Stimulated activated CD4-positive, alpha-beta T cell treated with anti-CD3 and anti-CD28 coated beads, Interleukin-1b, Interleukin-23, amount 100 ng/mL, for 4 hours (primary cell): ENCODE measurements at places on chromosomes 1 and 21.

DNA sequence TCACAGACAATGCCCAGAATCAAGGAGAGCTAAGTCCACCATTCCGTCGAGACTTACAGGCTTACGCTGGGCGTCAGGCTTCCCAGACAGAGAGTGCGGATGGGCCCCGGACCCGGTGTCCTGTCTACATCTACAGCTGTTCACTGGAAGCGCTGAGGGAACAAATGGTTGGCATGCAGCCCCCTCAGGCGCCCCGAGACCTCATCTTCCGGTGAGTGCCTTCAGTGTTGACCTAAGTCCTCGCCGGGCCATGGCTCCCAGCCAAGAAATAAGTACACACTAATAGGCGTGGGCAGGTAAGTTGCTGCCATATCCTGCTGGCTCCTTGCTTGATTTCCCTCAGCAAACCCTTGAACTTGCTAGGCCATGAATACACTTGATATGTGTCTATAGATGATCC is 26.2 kb downstream of the HYI start:
- no peak for DNase-seq

DNA sequence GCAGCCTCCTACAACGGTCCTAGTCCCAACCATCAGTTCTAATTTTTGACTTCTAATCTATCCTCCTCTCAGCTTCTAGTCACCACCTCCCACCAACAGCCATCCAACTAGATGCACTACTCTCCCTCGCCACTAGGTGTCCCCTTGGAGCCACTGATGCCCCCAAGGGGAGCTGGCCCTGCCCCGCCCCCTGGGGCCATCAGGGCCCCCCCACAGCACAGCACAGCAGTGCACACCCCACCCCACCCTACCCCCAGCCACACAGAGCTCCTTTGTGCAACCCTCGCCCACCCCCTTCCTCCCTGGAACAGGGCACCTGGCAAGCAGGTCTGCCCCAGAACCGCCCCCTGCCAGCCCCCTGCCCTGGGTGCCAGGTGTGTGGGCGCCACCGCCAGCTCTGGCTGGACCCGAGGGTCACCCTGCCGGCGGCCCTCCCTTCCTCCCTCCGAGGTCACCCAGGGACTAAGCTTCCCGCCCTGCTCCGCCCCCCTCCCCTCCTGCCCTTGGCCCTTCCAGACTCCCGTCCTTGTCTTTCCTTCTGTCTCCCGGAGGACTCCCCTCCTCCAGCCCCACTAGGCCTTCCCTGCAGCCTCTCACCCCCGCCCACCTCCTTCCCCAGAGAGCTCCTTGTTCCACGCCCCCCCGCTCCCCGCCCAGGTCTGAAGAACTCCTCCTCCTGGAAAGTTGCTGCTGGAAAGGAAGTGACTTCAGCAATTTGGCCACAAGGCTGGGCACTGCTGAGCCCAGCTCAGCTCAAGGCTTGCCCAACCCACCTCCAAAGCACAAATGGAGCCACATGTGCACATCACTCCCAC is 47.0 kb downstream of the AHDC1 start:
- peak; percentile 58 for DNase-seq

DNA sequence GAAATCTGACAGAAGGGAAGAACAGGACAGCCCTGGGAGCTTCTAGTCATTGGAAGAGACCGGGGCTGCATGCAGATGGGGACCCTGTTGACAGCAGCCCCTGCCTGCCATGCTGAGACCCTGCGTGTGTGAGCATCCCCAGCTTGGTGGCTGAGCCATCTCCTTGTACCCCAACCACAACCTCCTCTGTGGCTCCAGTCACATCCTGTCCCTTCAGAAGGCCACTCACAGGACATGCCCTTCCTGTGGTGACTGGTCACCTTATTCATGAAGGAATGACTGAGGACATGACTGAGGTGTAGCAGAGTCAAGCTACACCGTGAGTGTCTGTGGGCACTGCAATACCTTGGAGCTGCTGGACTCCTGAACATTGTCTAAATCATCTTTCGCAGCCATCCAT is 141.8 kb upstream of the ERRFI1 start:
- no peak for DNase-seq

DNA sequence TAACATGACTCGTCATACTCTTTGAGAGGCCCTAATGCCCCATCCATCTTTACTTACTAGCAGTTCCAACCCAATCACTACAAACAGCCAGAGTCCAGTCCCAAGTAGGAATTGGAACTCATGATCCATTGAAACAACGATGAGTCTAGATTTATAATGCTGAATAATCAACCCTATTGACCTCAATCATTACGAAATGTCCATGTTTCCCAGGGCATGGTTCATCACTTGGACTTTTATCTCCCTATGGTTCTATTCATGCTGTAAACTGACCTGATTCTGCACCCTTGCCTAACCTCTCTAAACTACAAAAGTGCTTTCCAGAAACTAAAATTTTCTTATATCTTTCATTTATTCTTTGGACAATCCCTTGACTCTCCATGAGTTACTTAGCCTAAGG is 840.0 kb upstream of the B3GALT2 start:
- DNase-seq, result no peak

DNA sequence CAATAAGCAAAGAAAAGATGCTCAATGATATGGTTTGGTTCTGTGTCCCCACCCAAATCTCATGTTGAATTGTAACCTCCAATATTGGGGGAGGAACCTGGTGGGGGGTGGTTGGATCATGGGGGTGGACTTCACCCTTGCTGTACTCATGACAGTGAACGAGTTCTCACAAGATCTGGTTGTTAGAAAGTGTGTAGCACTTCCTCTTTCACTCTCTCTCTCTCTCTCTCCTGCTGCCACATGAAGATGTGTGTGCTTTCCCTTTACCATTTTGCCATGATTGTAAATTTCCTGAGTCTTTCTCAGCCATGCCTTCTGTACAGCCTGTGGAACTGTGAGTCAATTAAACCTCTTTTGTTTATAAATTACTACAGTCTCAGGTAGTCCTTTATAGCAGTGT is 248.4 kb downstream of the HHIPL2 start:
- DNase-seq, result no peak

GRCh38 chr21:20627594-20627993 is 370.6 kb upstream of the NCAM2 start:
- no peak for DNase-seq

DNA sequence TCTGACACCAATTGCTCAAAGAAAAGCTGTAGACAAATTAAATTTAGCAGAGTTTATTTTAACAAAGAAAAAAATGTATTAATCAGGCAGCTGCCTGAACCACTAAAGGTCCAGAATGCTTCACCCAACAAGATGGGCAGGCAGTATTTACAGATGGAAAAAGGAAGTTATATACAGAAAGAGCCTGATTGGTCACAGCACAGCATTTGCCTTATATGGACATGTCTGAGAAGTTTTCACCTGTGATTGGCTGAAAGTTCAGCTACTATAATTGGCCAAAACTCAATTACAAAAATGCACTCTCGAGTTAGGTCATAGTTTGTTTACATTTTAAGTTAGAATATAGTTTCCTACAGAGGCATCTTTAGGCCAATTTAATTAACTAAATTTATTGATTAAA is 15.1 kb upstream of the FMO1 start:
- no peak for DNase-seq

DNA sequence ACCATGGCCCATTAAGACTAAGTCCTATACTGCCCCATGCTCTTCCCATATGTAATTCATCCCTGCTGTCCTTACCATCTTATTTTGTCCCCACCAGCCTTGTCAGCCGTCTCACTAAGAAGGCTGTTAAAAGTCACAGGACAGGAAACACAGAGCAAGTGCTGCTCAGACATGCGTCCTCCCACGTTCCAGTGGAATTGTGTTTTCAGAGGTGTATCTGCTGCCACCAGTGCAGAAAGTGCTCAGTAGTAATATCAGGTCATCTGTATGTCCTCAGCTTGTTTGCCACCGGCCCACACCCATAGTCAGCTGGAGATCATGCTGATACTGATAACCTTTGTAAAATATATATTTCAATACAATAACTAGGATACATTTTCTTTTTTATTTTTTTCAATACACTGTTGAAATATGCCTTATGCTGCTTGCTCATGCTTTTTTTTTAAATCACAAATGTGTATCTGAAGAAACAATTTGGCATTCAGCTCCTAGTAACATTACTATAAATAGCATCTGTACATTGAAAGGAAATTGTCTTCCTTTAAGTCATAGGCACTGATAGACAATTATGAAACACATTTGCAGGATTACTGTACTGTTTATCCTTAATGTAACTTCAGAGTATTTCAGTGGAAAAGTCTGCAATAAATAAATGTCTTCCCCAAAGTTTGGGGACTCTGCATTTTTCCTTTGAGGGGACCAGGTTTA is 156.9 kb downstream of the EDEM3 start:
- no peak for DNase-seq

DNA sequence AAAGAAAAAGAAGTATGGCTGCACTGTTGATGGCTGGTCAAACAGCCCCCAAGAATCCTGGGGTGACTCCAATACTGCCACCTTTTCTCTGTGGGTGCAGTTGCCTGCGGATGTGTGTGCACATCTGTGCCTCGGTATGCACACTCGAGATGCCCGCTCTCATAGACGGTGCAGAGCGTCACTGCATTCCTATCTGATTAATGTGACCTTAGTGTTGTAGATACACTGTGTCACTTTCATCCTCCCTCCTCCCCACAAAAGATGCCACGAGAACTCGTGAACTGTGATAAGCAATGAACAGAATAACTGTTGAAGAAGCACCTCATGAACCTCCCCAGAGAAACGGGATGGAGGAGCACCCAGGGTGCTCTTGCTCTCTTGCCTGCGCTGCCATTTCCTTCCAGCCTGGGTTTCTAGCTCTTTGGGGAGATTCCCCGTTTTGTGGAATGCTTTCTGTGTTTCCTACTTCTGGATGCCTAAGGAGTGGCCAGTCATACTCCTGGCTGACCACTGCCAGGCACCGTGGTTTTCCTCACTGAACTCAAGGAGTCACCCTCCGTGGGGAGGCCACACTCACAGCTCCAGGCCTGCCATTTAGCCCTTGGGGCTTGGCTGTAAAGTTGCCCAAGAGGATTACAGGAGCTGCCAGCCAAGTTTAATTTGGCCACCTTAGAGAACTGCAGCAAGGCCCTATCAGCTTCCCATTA is 32.0 kb downstream of the NTPCR start:
- DNase-seq, result no peak

GRCh38 chr1:118973032-118973431 is 15.1 kb downstream of the TBX15 start:
- DNase-seq, result no peak

GRCh38 chr1:14804626-14805025 is 206.1 kb downstream of the KAZN start:
- DNase-seq, result no peak

DNA sequence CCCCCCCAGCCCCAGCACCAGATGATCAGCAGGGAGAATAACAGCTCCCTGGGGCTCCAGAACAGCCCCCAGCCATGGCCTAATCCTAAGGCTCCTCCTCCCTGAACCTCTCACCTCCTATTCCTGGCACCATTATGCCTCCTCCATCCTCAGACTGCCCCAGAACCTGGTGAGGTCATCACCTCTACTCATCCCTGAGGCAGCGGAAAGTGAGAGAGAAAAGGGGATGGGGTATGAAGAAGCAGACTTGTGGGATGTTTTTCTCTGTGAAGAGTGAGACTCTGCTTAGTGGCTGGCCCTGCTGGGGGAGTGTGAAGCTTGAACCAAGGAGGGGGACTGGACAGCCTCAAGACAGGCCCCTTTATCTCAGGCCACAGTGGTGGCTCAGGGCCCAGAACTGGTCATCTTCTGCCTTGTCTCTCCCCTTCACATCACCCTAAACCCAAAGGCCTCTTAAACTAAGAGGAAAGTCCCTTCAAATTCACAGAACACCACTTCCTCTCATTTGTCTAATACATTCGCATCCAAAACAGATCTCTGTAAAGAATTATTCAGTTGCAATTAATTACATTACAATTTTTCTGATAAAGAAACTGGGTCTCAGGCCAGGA is 2.2 kb upstream of the PPM1J start:
- DNase-seq, result no peak

GRCh38 chr1:153677718-153678518 is 570 bp upstream of the NPR1 start:
- no peak for DNase-seq

- DNase-seq, result no peak
These were observed 176.6 kb upstream of the GORAB start for GRCh38 chr1:170355267-170355801.

DNA sequence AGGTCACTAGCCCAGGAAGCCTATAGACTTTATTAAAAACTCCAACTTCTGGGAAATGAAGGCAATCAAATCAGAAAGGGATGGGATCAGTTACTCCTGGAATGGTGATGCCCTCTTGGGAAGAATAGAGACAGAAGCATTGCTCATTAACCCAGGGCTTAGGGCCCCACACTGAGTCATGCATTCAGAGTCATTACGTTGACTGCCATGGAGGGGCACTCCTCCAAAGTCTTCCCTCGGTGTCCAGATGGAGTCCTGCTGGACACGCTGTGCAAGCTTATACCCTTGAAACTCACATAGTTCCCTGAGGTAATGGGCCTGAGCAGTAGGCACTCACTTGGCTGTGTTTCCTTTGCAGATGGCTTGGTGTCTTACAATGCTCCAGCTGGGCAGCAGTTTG is 35.2 kb upstream of the HSD17B7 start:
- no peak for DNase-seq

GRCh38 chr1:30287976-30288375 is 435.4 kb downstream of the MATN1 start:
- DNase-seq, result no peak

DNA sequence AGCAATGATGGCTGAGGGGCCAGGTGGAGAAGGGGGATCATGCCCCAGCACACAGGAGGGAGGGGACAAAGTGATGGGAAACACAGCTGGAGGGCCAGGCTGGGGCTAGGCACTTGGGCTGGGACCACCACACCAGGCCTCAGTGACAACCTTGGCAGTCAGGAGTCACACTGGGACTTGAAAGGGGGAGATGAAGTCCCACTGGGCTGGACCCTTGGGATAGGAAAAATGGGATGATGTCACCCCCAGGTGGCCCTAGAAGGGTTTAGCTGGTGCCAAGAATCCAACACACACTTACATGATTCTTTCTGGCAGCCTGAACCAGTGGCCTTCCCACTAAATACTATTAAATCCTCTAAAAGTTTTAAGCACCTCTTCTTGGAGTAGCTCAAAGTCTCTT is 17.1 kb downstream of the ZBTB17 start:
- DNase-seq, result no peak

DNA sequence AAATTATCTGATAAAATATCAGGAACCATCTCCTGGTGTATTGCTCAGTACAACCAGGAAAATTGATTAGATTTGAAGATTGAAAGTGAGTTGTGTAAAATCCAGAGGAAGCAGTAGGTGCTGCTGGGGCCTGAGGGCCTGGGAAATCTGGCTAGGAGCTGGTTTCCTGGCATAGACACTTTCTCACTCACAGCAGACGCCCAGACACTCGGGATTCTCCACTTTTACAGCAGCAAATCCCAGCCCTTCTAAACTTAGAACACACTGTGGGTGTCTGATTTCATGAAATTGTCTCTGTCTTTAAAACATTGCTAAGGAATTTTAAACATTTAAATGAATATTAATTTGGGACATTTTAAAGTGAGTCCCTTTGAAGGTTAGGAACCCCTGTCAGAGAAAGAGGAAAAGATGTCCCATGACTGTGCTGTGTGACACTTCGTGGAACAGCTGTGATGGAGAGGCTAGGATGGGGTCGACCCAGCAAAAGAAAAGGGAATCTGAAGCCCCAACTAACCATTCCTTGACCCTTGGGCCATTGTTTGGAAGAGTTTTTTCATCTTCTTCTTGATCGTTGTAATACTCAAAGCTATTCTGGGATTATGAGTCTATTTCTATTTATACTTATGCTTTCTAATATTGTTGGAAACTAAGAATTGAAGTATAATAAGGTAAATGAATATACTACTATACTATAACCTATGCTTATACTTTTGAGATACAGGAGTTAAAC is 49.0 kb upstream of the VAMP3 start:
- no peak for DNase-seq
